ENCODE measurements at places on chromosomes 13 and 19. TPM values are rescaled to one million over a fixed set of nuclear protein-coding genes. Genes with fewer than 3 reads are reported as not detected.

Gene KLHL1
- not detected for total RNA-seq

Gene ANO8
- total RNA-seq = 9.5 TPM

- peaks cover 8% of the 10 kb centered on the region for H3K4me1 ChIP-seq
- no peak for DNase-seq
- no peaks in the 10 kb centered on the region for H3K27me3 ChIP-seq
- H3K4me3 ChIP-seq = no peak overlapping the region
- H3K27ac ChIP-seq = no peak overlapping the region
Observed at GRCh38 chr13:110813646-110814624, 100.4 kb downstream of the ING1 start.

GRCh38 chr19:46515879-46516350 lies 20.2 kb upstream of the PNMA8B start:
- no peaks in the 10 kb centered on the region for H3K27me3 ChIP-seq
- no peak overlapping the region for H3K4me3 ChIP-seq
- no peaks in the 10 kb centered on the region for H3K36me3 ChIP-seq
- no peak for DNase-seq

GRCh38 chr13:98962901-98963590 lies 14.8 kb downstream of the DOCK9 start:
- H3K27ac ChIP-seq = no peak overlapping the region
- no peaks in the 10 kb centered on the region for H3K36me3 ChIP-seq
- peaks cover 8% of the 10 kb centered on the region for H3K4me1 ChIP-seq

GRCh38 chr19:6894313-6894712 lies 6.9 kb downstream of the ADGRE1 start:
- H3K4me3 ChIP-seq = no peak overlapping the region
- DNase-seq = no peak
- H3K36me3 ChIP-seq = no peaks in the 10 kb centered on the region

Measured in thoracic aorta (tissue), 2 donors.